ENCODE measurements at places on chromosomes 1 and 21.

DNA sequence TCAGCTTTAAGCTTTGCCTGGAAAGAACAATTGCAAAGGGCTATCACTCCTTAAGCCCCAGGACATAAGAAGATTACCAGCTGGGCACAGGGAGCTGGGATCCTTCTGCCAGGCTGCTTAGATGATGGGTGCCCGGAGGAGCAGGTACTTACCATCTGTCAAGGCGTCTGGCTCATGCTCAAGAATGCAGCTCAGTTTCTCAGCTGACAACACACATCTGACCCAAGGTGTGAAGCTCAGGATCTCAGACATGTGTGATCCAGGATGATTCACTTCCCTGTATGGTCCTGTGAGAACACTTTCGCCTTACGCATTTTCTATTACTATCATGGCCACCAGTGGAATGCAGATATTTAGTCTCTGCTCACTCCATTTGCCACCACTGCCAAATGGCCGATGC is 14.7 kb upstream of the DISC1 start:
- DNase-seq, result no peak

GRCh38 chr1:92784021-92784638 is 778 bp downstream of the EVI5 start:
- peak; percentile 19 for DNase-seq

DNA sequence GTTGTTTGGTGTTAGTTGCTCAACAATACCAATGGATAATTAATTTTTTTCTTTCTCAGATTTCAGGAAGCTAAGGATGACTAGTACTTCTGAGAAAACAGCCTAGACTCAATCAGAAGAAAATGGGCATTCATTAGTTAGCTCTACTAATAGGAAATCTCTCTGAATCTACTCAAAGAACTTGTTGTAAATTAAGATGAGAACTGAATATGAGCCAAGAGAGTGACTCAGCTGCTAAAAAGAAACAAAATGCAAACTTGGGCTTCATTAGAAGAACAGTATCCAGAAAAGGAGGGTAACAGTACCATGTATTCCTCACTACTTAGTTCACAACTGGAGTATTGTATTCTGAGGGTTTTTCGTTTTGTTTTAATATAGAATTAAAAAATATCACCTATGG is 12.5 kb downstream of the FOXJ3 start:
- no peak for DNase-seq

- no peak for DNase-seq
These were observed 166.9 kb downstream of the TNFSF18 start for GRCh38 chr1:172883844-172884243.

- no peak for DNase-seq
These were observed 925 bp upstream of the ARHGEF10L start for GRCh38 chr1:17538428-17539117.

- DNase-seq, result peak; percentile 50
These were observed 12.4 kb downstream of the EPB41 start for GRCh38 chr1:28926629-28927265.

- DNase-seq, result no peak
These were observed 380.5 kb upstream of the VAMP3 start for GRCh38 chr1:7390604-7391000.

DNA sequence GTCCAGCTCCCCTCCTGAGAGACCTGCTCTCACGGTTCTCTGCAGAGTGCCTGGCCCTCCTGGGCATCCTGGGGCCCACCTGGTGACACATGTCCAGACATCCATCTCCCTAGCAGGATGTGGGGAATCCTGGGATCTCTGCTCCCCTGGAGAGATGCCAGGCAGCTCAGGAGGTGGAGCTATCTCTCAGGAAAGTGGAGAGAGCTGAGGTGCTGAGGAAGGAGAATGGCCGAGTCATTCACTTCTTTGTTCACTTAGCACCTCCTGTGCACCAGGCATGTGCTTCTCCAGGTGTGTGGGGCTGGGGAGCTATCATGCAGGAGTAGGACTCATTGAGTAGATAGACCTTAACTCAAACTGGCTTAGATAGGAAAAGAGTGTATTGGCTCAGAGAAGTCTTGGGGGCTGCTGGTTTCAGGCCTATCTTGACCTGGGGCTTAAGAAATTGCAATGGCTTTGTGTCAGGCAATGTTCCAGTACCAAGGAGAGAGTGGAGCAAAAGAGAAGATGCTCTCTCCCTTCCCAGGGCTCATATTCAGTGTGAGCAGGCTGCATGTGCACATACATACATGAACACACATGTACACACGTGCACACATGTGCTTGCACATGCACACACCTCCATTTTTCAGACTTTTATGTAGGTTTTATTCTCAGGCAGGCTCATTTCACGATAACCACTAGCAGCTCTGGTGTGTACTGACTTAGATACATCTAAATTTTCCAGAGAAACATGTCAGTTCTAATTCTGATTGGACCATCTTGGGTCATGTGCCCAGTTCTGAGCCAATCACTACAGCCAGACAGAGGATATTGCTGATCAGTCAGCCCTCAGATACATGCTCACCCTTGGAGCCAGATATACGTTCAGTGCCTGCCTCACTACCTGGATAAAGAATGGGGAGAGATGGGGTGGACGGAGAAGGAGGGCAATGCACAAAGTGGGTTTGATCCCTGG is 437.6 kb downstream of the PTPRU start:
- DNase-seq, result no peak

GRCh38 chr1:28086651-28087050 is 1.8 kb downstream of the EYA3 start:
- DNase-seq, result no peak

GRCh38 chr21:46356494-46357334 is 32.8 kb downstream of the PCNT start:
- no peak for DNase-seq

DNA sequence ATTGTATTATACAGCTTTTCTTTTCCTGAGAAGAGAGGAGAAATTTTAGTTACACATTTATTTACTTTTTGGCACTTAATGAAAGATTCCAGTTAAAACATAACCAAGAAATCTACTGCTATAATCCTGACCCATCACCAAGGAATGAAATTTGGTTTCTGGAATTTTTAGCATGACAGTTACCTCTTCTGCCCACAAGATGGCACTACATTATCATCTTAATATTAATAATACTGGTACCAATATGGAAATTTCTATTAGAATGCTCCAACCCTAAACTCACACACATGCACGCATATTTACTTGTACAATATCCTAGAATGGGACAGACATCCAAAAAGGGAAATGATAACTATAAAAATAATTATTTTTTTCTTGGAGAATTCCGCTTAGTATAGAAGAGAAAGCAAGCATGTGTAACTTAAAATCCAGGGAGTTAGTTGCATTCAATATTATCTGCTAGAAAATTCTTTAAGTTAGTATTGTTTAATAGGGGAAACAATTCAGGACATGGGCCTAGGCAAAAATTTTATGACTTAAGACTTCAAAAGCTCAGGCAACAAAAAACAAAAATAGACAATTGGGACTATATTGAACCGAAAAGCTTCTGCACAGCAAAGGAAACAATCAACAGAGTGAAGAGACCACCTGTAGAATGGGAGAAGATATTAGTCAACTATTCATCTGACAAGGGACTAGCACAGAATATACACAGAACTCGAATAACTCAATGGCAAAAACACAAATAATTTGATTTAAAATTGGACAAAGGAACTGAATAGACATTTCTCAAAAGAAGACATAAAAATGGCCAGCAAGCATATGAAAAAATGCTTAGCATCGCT is 37.4 kb downstream of the MAP3K21 start:
- DNase-seq, result no peak

DNA sequence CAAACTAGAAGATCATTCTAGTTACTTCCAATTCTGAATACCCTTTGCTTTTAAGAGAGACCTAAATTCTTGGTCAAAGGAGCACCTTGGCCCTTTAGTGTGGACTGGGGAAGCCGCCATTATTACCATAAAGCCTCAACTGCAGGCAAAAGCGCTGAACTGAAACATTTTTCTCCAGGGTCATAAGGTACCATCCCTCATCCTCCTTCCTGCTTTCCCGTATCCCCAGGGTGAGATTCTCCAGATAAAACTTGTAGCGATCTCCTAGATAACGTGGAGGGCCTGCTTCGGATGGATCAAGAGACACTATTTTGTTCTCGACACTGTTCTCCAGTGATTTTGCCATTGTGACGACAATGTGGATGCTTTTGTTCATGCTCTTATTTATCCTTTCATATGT is 9.8 kb downstream of the SLAMF1 start:
- DNase-seq, result no peak

DNA sequence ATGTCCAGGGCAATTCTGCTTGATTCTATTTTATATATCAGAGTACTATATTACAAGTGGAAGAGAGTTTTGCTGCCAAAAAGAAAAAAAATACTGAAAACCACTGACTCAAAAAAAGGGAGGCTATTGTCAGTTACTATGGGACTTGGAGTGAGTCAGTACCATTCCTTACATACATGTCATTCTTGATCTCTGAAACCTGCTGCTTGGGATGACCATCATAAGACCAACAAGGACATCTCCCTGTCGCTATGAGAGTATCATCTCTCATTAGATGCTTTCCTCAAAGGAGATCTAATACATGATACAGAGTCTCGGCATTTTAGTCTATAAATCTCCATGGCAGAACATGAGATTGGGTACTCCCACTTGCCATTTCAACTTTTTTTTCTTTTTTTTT is 11.8 kb upstream of the INPP5B start:
- DNase-seq, result no peak

DNA sequence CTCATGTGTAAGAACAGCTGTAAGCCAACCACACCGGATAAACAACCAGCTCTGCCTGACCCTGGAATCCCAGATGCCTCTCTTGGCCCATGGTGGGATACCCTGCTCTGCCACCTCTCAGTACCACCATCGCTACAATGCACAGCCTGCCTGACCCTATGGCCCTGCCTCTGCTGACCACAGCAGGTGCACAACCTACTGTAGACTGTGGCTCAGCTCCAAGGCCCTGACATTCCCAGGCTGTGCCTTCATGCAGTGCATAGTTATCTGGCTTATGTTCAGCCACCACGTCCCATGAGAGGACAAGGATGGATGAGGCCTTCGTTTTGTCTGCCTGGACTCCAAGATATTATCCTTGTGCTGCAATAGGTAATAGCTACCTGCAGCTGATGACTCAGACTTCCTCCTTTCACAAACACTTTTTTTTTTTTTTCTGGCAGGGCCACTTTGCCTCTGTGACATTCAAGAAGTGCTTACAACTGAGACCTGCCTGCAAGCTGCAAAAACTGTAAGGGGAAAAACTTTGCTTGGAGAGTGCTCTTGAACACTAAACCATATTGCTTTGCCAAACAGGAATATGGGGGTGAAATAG is 177.7 kb downstream of the URB2 start:
- DNase-seq, result no peak

DNA sequence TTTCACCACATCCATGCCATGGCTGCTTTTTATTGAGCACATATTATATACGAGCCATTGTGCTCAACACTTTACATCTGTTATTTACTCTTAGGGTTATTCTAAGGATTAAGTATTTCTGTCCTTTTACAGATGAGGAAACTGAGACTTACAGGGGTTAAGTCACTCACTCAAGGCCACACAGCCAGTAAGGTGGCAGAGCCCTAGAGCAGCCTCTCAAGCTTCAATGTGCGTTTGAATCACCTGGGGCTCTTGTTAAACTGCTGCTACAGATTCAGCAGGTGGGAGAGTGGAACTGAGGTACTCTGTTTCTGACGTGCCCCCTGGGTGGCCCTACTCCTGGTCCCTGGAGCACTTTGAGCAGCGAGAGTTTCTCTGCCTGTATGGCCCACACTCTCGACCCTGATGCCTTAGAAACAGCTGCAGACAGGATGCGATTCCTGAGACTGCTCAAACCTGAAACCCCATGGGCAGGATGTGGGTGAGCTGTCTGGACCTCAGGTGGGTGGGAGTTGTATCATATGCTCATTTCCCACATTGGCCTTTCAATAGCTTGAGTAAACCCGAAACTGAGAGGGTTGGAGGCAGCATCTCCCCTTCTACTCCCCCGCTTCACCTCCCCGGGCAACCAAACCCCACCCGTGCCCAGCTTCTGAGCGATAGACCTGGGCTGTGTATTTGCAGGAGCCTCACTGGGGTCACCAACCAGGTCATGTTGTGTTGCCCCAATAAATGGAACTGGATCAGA is 59.3 kb downstream of the MAN1C1 start:
- peak; percentile 60 for DNase-seq
